ENCODE measurements at places on chromosomes 7 and 10. TPM values are rescaled to one million over a fixed set of nuclear protein-coding genes. Genes with fewer than 3 reads are reported as not detected.

The LRRTM3 gene
- total RNA-seq = not detected

The TBXAS1 gene
- total RNA-seq = 3.4 TPM

The ZCCHC24 gene
- 4.0 TPM for total RNA-seq

The EPHB6 gene
- 0.59 TPM for total RNA-seq

The SFXN4 gene
- 63.9 TPM for total RNA-seq

The GIMAP2 gene
- 12.6 TPM for total RNA-seq

The MMRN2 gene
- total RNA-seq = 0.08 TPM

The ACSL5 gene
- 0.11 TPM for total RNA-seq

The SFRP5 gene
- 0.21 TPM for total RNA-seq

The WNT2 gene
- not detected for total RNA-seq

The WDFY4 gene
- total RNA-seq = not detected

The WDR91 gene
- 31.8 TPM for total RNA-seq

The HGF gene
- 0.11 TPM for total RNA-seq

The MUC12 gene
- total RNA-seq = not detected

The AKR1C4 gene
- not detected for total RNA-seq

The TBL2 gene
- 161 TPM for total RNA-seq

The HMX2 gene
- not detected for total RNA-seq

The PRKAR2B gene
- total RNA-seq = 23.1 TPM

The CALML5 gene
- not detected for total RNA-seq

The MAGI2 gene
- total RNA-seq = 2.0 TPM

The SLC29A3 gene
- total RNA-seq = 2.1 TPM

The KEL gene
- 2.2 TPM for total RNA-seq

The FOXK1 gene
- total RNA-seq = 16.3 TPM

The CNPY1 gene
- not detected for total RNA-seq

The SFMBT2 gene
- 2.0 TPM for total RNA-seq

The PDE6C gene
- not detected for total RNA-seq

The UNCX gene
- not detected for total RNA-seq

The ACTA2 gene
- total RNA-seq = 2.8 TPM

The OR2A12 gene
- total RNA-seq = not detected

The GLI3 gene
- total RNA-seq = 1.4 TPM

The ADCYAP1R1 gene
- not detected for total RNA-seq

The PNLIPRP3 gene
- 13.6 TPM for total RNA-seq

The MKRN1 gene
- total RNA-seq = 123 TPM

The OIT3 gene
- not detected for total RNA-seq

The PIK3CG gene
- total RNA-seq = 0.03 TPM

The PUS7 gene
- 44.9 TPM for total RNA-seq

The SFTPD gene
- total RNA-seq = not detected

The PTPN20 gene
- total RNA-seq = 5.6 TPM

The PALD1 gene
- total RNA-seq = 1.8 TPM

The TUBAL3 gene
- total RNA-seq = not detected

The ANKRD16 gene
- total RNA-seq = 9.2 TPM

The RGR gene
- total RNA-seq = 3.8 TPM

The C7orf57 gene
- 0.79 TPM for total RNA-seq

The PRSS37 gene
- not detected for total RNA-seq

The HNRNPA2B1 gene
- 201 TPM for total RNA-seq

The OPN1SW gene
- not detected for total RNA-seq

The CRHR2 gene
- not detected for total RNA-seq

All from SK-MEL-5 (cell line).